ENCODE measurements at places on chromosomes 7 and 10.

- no peak for DNase-seq
Measured at GRCh38 chr10:6530211-6530840, 49.8 kb downstream of the PRKCQ start.

GRCh38 chr10:96664563-96664962 lies 55.8 kb downstream of the PIK3AP1 start:
- no peak for DNase-seq

GRCh38 chr10:98449287-98449686 lies 2.6 kb upstream of the HPS1 start:
- no peak for DNase-seq

DNA sequence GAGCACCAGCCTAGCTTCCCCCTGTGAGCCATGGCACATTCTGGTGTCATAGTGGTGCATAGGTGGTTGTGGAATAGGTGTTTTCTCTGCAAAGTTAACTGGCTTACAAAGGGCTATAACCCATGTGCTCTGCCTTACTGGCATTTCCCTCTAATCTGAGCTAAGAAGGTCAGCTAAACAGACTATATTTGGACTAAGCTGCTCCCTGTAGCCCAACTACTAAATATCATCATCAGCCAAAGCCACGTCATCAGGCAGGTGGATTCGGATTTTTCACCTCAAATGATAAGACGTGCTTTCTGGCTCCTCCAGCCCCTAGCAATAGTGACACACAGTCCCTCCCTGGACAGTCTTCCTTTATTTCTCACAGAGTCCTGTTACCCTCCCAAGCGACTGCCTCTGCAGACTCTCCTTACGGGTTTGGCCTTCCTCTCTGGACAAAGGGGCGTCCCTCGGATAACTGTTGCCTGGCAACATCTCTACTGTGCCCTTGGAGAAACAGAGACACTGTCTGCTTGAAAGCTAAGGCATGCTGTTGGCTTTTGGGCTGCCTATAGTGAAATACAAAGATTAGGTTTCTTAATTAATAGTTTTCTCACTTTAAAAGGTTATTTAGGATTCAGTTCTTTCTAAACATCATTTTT lies 9.1 kb downstream of the SLC13A4 start:
- DNase-seq, result no peak

DNA sequence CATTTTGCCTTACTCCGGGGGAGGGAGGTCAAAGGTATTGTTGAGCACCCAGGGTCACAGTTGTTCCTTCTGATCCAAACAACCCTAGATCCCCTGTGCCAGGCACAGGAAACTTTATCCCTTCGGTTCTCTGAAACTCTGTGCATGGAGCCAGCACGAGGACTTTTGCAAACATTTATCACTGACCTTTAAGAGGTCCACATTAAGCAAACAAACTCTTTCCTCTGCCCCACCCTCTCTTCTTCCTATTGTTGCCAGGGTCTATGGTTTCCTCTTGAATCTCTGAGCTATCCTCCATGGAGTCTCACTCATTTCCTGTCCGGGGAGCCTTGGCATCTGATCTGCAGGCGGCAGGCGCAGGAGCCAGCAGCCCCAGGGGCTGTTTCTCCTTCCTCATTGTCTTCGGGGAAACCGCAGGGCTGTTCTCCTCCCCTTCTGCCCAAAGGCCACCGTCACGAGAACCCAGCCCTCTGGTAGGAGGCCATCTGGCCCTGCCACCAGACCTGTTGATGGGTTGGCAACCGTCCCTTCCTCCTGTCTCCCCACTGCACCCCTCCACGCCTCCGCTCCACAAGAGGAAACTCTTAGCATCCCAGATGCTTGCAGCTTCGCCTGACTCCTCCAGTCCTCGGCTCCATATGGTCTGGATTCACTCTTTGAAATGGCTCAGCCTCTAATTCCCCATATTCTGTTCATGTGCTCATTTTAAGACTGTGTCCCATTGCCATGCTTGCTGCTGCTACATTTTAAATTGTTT lies 327.3 kb upstream of the NRP1 start:
- DNase-seq, result peak; percentile 49

GRCh38 chr7:29651477-29651876 lies 87.8 kb downstream of the PRR15 start:
- DNase-seq, result no peak

DNA sequence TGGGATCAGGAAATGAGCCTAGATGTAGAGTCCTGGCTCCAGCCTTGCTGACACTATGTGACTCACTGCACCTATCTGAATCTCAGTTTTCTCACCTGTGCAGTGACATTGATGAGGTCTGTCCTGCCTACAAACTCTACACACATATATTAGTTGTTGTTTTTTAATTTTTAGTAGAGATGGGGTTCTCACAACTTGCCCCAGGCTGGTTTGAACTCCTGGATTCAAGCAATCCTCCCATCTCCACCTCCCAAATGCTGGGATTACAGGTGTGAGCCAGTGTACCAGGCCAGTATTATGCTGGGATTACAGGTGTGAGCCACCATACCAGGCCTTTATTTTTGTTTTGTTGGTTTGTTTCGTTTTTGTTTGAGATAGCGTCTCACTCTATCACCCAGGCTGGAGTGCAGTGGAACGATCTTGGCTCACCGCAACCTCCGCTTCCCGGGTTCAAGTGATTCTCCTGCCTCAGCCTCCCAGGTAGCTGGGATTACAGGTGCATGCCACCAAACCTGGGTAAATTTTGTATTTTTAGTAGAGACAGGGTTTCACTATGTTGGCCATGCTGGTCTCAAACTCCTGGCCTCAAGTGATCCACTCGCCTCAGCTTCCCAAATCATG lies 11.8 kb upstream of the DDIT4 start:
- DNase-seq, result no peak

- peak; percentile 30 for DNase-seq
Measured at GRCh38 chr10:75115137-75115536, 3.7 kb downstream of the SAMD8 start.

GRCh38 chr7:151553356-151553755 lies 33.7 kb upstream of the RHEB start:
- DNase-seq, result no peak

DNA sequence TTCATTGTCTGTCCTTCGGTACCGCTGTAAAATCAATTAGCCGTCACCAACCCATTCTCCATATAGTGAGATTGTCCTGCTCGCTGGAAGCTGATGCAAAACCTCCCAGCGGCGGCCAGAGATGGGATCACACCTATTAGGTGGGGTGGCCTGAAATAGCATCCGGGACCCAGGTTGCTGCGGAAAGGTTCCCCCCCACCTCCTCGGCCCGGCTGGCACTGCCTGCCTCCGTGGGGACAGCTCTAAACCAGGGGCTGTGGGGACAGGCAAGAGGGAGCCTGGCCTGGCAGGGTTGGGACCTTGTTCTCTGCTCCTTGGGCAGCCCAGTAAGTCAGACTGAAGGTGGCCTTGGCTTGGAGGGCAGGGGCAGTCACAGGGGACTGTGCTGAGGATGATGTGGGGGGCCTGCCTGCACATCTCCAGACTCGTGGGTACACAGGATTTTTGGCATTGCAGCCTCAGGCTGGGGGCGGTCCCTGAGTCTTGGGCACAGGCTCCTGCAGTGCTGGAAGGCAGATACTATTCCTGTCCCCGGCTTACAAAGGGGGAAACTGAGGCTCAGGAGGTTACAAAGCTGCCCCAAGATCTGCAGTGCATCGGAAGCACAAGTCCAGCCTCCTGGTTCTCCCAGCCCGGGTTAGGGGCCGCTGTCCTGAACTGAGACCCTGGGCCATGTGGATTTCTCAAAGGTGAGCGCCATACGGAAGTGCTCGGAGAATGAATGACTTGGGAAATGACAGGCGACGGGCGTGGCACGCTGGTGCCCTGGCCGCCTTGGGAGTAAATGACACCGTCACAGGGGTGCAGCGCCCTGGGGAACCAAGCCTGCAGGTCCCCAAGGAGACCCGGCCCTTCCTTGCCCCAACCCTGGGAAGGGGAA lies 65.6 kb downstream of the UNCX start:
- no peak for DNase-seq

DNA sequence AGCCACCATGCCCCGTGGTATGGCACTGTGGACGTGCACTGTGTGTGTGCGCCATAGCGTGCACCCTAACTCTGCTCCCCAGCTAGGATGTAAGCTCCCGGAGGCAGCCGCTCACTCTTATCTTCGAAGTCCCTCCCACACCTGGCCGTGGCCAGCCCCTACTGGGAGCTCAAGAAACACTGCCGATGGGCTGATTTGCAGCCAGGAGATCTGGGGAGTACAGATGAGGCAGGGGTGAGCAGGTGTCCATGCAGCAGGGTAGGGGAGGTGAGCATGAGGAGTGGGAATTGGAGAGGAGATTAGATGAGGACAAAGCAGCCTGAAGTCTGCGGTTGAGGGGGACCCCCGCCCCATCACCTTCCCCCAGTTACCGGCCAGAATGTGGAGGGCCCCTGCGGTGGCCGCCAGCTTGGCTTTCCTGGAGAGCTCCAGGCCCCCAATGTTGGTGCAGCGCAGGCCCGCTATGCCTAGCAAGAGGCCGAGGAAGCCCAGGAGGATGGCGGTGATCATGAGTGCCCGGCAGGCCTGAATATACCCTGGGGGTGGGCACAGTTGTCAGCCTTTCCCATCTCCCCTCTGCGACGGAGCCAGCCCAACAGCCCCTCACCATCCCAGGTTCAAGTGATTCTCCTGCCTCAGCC lies 3.6 kb downstream of the CLDN15 start:
- no peak for DNase-seq

DNA sequence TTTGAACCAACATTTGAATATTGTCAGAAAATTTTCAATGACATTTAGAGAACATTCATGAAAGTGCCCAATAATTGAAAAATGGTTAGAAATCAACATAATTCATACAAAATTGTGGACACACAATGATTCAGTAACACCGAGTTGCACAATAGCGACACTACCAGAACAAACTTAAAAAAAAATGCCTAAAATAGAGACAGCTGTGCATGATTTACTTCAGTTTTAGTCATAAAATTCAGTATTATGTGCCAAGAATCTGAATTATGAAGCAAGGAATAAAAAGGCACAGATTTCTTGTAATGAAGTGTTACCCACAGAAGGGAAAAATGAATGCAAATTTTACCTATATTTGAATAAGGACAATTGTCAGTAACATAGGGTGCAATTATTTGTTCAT lies 396.0 kb downstream of the SEMA3D start:
- no peak for DNase-seq

DNA sequence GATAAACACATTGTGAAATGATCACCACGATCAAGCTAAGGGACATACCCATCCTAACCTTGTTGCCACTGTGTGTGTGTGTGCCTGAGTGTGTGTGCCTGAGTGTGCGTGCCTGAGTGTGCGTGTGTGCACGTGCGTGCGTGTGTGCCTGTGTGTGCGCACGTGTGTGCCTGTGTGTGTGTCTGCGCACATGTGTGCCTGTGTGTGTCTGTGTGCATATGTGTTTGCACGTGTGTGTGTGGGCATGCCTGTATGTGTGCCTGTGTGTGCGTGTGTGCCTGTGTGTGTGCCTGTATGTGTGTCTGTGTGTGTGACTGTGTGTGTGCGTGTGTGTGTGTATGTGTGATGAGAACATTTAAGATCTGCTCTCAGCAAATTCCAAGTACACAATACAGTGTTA lies 244.1 kb upstream of the DPP6 start:
- no peak for DNase-seq

- no peak for DNase-seq
Measured at GRCh38 chr10:8444630-8445029, 390.1 kb downstream of the GATA3 start.

- peak; percentile 44 for DNase-seq
Measured at GRCh38 chr7:107165341-107165740, 3.5 kb upstream of the HBP1 start.

- no peak for DNase-seq
Measured at GRCh38 chr10:18377898-18378297, 237.7 kb downstream of the CACNB2 start.

- peak; percentile 98 for DNase-seq
Measured at GRCh38 chr7:155205368-155206317, 92.0 kb upstream of the INSIG1 start.

GRCh38 chr10:85317827-85318226 lies 989.4 kb downstream of the CCSER2 start:
- no peak for DNase-seq

DNA sequence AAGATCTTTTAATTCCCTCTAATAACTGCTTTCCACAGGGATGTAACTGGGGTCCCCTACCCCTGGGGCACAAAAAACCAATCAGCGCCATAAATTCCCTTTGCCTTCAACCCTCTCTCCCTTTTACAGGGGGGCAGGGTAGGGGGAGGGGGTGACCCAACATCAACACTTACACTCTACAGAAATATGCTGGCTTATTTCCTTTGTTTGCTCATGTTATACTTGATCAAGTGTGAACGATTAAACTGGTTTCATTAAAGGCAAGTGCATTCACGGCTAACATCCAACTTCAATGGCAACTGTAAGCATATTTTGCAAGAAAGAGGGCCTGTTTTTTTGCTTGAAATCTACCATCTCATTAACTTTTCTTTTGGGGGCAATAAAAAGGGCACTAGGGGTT lies 2.9 kb downstream of the CTBP2 start:
- peak; percentile 30 for DNase-seq

DNA sequence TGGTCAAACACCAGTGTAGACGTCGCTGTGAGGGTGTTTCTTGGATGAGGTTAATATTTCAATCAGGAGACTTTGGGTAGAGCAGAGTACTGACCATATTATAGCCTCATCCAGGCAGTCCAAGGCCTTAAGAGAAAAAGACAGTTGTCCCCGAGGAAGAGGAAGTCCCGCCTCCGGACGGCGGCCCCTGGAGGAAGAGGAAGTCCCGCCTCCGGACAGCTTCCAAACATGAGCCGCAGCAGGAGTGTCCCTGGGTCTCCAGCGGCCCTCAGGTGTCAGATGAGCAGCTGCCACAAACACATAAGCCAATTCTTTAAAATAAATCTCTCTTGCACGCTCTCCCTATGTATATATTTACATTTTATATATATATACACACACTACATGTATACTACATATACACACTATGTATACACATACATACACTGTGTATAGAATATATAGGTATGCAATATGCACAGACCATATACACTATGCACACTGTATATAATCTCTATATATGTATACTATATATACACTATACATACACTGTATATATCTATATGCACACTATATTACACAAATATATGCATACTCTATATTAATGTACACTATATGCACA lies 37.5 kb downstream of the PWWP2B start:
- DNase-seq, result peak; percentile 61

- DNase-seq, result no peak
Measured at GRCh38 chr10:11678074-11678793, 63.9 kb upstream of the ECHDC3 start.

- peak; percentile 46 for DNase-seq
Measured at GRCh38 chr7:121369462-121369861, 26.6 kb downstream of the FAM3C start.

GRCh38 chr7:69811476-69812308 lies 213.4 kb downstream of the AUTS2 start:
- DNase-seq, result no peak

DNA sequence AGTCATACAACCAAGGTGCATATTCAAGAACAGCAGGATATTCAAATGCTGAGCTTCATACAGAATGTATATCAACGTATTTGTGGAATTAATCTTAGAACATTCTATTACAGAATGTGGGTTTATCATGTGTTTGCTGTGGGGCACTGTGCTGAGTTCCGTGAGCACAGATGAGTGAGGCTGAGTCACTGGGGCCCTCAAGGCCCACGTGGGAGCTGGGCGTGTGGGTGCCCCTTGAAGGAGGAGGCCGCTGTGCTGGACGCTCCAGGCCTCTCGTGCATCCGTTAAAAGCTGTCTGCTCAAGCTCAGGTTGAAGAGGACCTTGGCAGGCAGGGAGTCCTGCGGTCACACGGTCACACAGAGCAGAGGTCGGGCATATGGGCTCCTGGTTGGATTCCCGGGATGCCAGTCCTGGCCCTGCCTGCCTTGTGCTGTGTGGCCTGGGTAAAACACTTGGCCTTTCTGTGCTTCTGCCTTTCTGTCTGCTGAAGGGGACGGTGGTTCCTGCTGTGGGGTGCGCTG lies 70.1 kb downstream of the GLRX3 start:
- DNase-seq, result no peak

All from dermis blood vessel endothelial cell (primary cell).